Aorta (tissue), 5 donors: ENCODE measurements at places on chromosomes 1 and 21. TPM values are rescaled to one million over a fixed set of nuclear protein-coding genes. Genes with fewer than 3 reads are reported as not detected.

DNA sequence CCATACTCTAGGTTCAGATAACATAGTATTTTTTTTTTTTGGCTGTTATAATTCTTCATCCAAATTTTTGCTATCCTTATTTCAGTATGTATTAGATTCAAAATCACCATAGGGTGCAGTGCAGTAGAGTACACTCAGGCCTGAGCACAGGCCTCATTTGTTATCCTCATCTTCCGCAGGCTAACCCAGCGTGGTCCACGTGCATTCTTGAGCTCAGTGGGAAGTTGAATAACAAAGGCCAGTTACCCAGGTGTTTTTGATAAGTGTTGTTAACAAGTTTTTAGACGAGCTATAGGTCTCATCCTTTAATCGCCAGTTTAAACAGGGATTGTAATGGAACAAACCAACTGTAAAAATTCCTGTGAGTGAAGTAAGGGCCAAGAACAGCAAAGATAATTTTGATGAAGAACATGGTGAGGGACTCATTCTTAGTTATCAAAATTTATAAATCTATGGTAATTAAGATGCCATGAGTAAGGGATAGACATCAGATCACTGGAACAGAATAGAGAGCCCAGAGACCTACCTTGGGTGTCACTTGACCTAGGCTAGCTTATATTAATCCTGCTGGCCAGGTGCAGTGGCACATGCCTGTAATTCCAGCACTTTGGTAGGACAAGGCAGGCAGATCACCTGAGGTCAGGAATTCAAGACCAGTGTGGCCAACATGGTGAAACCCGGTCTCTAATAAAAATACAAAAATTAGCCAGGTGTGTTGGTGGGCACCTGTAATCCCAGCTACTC, 22.0 kb downstream of the FLVCR1 start:
- DNase-seq: no peak
- no peaks in the 10 kb centered on the region for H3K27me3 ChIP-seq
- H3K4me3 ChIP-seq: no peak overlapping the region
- H3K27ac ChIP-seq: no peak overlapping the region

- DNase-seq: no peak
- no peak overlapping the region for H3K4me3 ChIP-seq
Observed at GRCh38 chr1:22553991-22554522, 9.2 kb upstream of the EPHA8 start.

- no peak for DNase-seq
- no peak overlapping the region for H3K27ac ChIP-seq
- no peaks in the 10 kb centered on the region for H3K36me3 ChIP-seq
- H3K27me3 ChIP-seq: no peaks in the 10 kb centered on the region
Observed at GRCh38 chr1:227546059-227546458, 17.3 kb upstream of the ZNF678 start.

GRCh38 chr1:19430121-19431068, 54.9 kb downstream of the CAPZB start:
- H3K4me3 ChIP-seq: no peak overlapping the region
- no peaks in the 10 kb centered on the region for H3K27me3 ChIP-seq
- peak overlapping the region; percentile 30 for H3K27ac ChIP-seq
- H3K36me3 ChIP-seq: no peaks in the 10 kb centered on the region

DNA sequence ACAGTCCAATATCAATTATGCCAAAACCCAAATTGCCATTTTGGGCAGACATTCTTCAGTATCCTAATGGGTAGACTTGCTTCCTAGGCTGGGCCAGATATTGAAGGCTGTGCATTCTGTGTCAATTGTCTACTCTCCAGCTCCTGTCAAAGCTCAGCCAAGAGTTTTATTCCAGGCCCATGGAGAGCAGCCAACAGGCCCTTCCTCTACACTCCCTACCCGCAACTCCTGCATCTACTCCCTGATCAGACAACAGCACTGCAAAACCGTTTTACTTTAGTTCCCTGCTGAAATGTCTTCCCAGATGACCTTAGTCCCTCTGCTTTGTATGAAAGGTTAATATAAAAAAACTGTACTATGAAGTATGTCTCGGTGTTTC, 6.6 kb upstream of the ADORA3 start:
- H3K4me1 ChIP-seq: peaks cover 4% of the 10 kb centered on the region
- no peak overlapping the region for H3K4me3 ChIP-seq
- DNase-seq: no peak
- H3K27me3 ChIP-seq: no peaks in the 10 kb centered on the region
- peak overlapping the region; percentile 33 for H3K27ac ChIP-seq

DNA sequence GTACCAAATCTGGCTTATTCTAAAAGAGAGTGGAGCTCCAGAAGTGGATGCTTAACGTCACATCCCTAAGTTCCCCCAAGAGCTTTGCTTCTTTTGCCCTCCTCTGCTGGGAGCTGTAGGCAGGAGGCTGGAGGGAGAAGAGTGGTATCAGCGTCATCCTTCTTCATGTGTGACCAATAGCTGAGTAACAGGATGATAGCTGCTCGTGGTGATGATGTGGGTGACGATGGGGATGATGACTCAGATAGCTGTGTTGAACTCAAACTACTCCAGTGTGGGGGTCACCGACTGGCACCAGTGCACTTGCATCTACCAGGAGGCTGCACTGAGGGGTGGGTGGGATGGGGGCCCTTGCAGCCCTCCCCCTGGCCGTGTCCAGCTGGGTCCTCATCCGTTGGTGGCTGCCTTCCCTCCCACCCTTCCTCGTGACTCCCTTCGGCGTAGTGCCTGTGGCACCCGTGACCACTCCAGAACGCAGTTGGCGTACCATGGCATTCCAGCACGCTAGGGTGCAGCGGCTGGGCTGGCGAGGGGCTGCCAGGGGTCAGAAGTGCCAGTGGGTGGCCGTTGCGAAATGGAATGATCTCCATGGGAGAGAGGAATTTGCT, 1.1 kb downstream of the IGFN1 start:
- no peaks in the 10 kb centered on the region for H3K4me1 ChIP-seq
- H3K27me3 ChIP-seq: no peaks in the 10 kb centered on the region
- no peak overlapping the region for H3K27ac ChIP-seq
- H3K36me3 ChIP-seq: no peaks in the 10 kb centered on the region
- no peak for DNase-seq

- H3K27ac ChIP-seq: no peak overlapping the region
- H3K4me3 ChIP-seq: no peak overlapping the region
- H3K27me3 ChIP-seq: no peaks in the 10 kb centered on the region
- H3K4me1 ChIP-seq: no peaks in the 10 kb centered on the region
- H3K36me3 ChIP-seq: no peaks in the 10 kb centered on the region
Observed at GRCh38 chr1:204102739-204103430, 30.0 kb downstream of the SOX13 start.

GRCh38 chr1:108141621-108142020, 58.5 kb downstream of the SLC25A24 start:
- H3K36me3 ChIP-seq: no peaks in the 10 kb centered on the region
- DNase-seq: no peak
- H3K4me1 ChIP-seq: no peaks in the 10 kb centered on the region
- H3K27ac ChIP-seq: no peak overlapping the region
- no peaks in the 10 kb centered on the region for H3K27me3 ChIP-seq
- no peak overlapping the region for H3K4me3 ChIP-seq

- no peaks in the 10 kb centered on the region for H3K36me3 ChIP-seq
- DNase-seq: no peak
- no peak overlapping the region for H3K27ac ChIP-seq
- H3K4me1 ChIP-seq: no peaks in the 10 kb centered on the region
- no peak overlapping the region for H3K4me3 ChIP-seq
- no peaks in the 10 kb centered on the region for H3K27me3 ChIP-seq
Observed at GRCh38 chr21:44897326-44898010, 23.2 kb downstream of the ITGB2 start.

- H3K27me3 ChIP-seq: no peaks in the 10 kb centered on the region
- no peak for DNase-seq
- H3K4me1 ChIP-seq: no peaks in the 10 kb centered on the region
- H3K4me3 ChIP-seq: no peak overlapping the region
- H3K27ac ChIP-seq: no peak overlapping the region
- no peaks in the 10 kb centered on the region for H3K36me3 ChIP-seq
Observed at GRCh38 chr1:45979074-45979777, 153.2 kb downstream of the PIK3R3 start.

DNA sequence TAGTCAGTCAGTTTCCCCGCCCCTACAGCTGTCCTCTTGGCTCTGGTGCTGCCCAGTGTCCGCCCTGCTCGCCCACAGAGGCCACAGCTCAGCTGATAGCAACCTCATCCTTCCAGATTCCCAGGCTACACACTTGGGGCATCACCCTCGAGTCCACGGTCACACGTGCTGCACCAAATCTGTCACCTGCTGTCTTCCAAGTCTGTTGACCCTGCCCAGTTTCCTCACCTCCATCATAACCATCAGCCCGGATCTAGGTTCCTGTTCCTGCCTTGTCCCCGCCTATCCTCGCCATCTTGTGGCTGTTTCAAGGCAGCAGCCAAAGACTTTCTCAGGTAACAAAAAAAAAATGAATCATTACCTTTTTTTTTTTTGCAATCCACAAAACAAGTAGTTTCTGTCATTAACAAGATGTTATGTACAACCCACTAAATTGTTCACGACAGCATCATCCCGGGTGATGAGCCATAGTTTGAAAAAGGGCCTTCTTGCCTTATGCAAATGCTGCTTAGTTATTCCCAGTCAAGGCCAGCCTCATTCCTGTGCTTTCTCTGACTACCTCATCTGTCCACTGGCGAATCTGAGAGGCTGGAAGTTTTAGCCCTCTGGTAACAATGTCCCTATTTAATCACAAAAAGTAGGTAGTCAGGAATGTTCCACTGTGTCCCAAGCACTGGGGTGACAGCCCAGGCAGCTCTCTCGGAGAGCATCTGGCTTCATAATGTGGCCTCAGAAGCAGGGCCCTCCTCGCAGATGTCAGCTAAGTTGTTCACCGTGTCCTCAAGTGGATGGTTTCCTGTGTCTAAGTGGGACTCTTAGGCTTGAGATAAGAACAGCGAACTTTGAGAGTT, 4.9 kb upstream of the MIIP start:
- no peak for DNase-seq
- H3K27me3 ChIP-seq: no peaks in the 10 kb centered on the region
- no peak overlapping the region for H3K27ac ChIP-seq
- H3K4me1 ChIP-seq: no peaks in the 10 kb centered on the region
- H3K36me3 ChIP-seq: no peaks in the 10 kb centered on the region
- no peak overlapping the region for H3K4me3 ChIP-seq

DNA sequence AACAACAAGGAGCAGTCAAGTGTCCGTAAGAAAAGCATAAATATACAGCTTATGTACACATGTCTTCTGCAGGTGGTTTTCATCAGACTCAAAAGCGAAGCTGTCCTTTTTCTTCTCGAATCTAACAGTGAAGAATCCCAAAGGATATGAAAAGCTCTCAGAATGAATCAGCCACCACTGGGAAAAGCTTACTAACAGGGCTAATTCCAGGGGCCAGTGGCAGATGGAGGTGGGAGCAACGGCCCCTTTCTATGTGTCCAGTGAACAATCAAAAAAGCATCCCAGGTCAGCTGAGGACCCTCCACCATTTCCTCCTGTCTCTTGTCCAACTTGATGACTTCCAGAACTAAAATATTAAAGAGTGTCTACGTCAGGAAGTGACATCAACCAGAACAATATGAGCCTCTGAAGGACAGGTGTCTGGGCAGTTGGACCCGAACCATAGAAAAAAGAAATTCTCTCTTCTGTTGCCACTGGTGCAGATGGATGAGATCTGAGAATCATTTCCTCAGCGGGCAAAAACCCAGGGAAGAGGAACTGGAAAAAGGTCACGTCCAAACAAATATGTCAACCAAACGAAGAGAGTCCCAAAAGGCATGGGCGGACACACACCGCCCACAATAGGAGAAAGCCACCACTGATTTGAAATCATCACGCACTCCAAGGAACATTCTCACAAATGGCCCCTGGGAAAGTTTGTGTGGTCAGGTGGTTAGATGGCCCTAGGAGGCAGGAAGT, 70.4 kb upstream of the TIAM1 start:
- H3K27ac ChIP-seq: no peak overlapping the region
- H3K4me3 ChIP-seq: no peak overlapping the region
- no peak for DNase-seq
- H3K36me3 ChIP-seq: no peaks in the 10 kb centered on the region

DNA sequence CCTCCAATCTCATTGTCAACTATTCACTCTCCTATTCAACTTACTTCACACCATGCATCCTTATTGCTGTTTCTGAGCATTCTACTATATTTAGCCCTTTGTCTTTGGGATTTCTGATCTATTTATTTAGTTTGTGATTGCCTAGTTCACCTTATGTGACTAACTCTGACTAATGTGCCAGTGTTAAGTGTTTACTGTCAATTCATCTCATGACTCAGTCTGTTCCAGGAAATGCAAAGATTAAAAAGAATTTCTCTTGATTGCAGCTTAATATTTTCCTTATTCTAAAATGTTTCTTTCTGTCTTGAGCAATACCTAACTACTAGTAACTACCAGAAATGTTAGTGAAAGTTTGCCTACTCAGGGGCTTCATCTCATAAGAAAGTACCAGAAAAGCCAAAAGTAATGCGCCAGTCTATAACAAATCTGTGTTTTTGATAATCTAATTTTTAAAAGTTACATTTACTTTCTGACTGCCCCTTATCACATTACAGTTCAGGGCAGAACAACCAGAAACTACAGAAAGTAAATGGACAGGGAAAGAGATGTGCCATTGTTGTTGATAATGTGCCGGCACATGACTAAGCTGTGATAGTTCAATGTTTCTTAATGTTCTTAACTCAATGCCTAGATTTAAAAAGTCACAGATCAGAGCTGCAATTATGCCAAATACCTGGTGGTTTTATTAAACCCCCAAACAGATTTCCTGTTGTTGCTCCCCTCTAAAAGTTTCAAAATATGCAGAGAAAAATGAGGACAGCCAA, 556.5 kb downstream of the PTBP2 start:
- no peak overlapping the region for H3K27ac ChIP-seq
- no peak for DNase-seq
- H3K4me1 ChIP-seq: no peaks in the 10 kb centered on the region
- H3K36me3 ChIP-seq: no peaks in the 10 kb centered on the region

GRCh38 chr1:172452536-172453152, 8.8 kb upstream of the PIGC start:
- H3K27me3 ChIP-seq: no peaks in the 10 kb centered on the region
- DNase-seq: no peak
- no peaks in the 10 kb centered on the region for H3K4me1 ChIP-seq
- H3K27ac ChIP-seq: no peak overlapping the region
- no peak overlapping the region for H3K4me3 ChIP-seq

GRCh38 chr1:18939398-18940302, 16.8 kb downstream of the IFFO2 start:
- H3K27ac ChIP-seq: no peak overlapping the region
- no peak for DNase-seq
- H3K36me3 ChIP-seq: no peaks in the 10 kb centered on the region
- H3K4me3 ChIP-seq: no peak overlapping the region
- H3K4me1 ChIP-seq: peaks cover 1% of the 10 kb centered on the region

- DNase-seq: no peak
- no peaks in the 10 kb centered on the region for H3K4me1 ChIP-seq
- H3K4me3 ChIP-seq: no peak overlapping the region
- no peak overlapping the region for H3K27ac ChIP-seq
- no peaks in the 10 kb centered on the region for H3K27me3 ChIP-seq
Observed at GRCh38 chr1:6495041-6495441, 3.6 kb upstream of the PLEKHG5 start.

The CCDC17 gene
- 3.3 TPM for total RNA-seq

The SPATA46 gene
- not detected for total RNA-seq

The OLFML3 gene
- 19.8 TPM for total RNA-seq
